ENCODE measurements at places on chromosomes 13 and 19. TPM values are rescaled to one million over a fixed set of nuclear protein-coding genes. Genes with fewer than 3 reads are reported as not detected.

- no peak for DNase-seq
- no peaks in the 10 kb centered on the region for H3K27me3 ChIP-seq
- H3K4me3 ChIP-seq: no peak overlapping the region
- no peaks in the 10 kb centered on the region for H3K4me1 ChIP-seq
- H3K36me3 ChIP-seq: no peaks in the 10 kb centered on the region
- H3K27ac ChIP-seq: no peak overlapping the region
These were observed 771.3 kb upstream of the ARGLU1 start for GRCh38 chr13:107339209-107339608.

DNA sequence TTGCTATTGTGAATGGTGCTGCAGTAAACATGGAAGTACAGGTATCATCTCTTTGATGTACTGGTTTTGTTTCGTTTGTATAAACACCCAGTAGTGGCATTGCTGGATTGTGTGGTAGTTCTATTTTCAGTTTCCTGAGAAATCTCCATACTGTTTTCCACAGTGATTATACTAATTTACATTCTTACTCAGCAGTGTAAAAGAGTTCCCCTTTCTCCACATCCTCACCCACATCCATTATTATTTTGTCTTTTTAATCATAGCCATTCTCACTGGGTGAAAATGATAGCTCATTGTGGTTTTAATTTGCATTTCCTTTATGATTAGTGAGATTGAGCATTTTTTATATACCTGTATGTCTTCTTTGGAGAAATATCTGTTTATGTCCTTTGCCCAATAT is 62.3 kb upstream of the PARP4 start:
- no peaks in the 10 kb centered on the region for H3K4me1 ChIP-seq
- H3K36me3 ChIP-seq: no peaks in the 10 kb centered on the region
- H3K27me3 ChIP-seq: no peaks in the 10 kb centered on the region
- H3K4me3 ChIP-seq: no peak overlapping the region
- no peak overlapping the region for H3K27ac ChIP-seq
- DNase-seq: no peak

The TFDP1 gene
- 113 TPM for total RNA-seq

The KLHL1 gene
- total RNA-seq: not detected
